ENCODE measurements at places on chromosomes 3 and 15.

- no peak for DNase-seq
Measured at GRCh38 chr15:100247228-100248225, 94.2 kb downstream of the ADAMTS17 start.

GRCh38 chr15:30675126-30675525, 49.2 kb downstream of the ARHGAP11B start:
- DNase-seq = no peak

DNA sequence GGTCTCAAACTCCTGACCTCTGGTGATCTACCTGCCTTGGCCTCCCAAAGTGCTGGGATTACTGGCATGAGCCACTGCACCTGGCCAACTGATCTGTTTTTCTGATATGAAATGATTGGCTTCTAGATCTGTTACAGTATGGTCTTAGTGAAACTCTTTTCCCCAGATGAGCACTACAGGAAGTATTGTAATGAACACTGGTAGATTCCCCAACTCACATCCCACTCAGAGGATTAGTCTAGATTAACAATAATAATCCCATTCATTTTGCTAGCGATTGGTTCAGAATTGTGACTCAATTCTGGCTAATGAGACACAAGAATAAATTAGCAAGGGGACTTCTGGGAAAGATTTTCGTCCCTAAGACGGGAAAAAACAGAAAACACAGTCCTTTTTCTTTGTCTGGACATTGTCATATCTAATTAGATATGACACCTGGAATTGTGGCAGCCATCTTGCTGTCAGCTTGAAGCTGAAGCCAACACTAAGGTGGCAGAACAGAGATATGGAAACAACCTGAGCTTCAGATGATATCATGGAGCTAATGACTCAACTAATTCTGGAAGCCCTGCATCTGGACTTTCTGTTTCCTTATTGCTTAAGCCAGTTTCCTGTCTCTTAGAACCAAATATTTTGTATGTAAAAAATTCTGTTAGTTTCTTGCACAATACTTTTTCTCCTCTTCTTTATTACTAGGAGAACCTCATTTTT, 17.4 kb upstream of the NPTN start:
- no peak for DNase-seq

GRCh38 chr3:193560870-193561269, 6.2 kb upstream of the ATP13A4 start:
- no peak for DNase-seq

- DNase-seq = no peak
Measured at GRCh38 chr15:73946795-73947370, 20.6 kb downstream of the LOXL1 start.

DNA sequence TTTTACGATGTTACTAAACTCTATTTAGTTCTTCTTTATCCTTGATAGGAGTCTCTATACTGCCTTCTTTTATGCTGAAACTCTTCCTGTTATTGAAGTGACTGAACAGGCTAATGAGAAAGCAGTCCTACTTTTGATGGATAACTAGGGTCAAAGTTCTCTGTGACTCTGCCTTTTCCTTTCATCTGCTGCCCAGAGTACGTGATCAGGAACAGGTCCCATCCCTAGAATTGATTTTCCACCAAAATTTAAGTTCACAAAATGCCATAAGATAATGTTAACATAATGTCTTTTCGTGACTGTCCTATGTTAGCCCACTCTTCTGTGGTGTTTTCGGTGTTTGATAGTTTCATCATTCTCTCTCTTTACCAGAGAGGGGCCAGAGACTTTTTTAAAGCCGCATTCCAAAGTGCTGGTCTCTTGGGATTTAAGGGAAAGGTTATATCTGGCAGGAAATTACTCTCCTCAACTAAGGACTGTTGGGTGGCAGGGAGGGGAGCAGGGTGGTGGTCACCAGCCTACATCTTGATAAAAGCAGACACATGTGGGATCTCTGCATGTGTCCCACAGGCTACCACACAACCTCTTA, 50.3 kb upstream of the PLXND1 start:
- no peak for DNase-seq

- DNase-seq = no peak
Measured at GRCh38 chr3:69658514-69659140, 80.6 kb upstream of the MITF start.

- DNase-seq = no peak
Measured at GRCh38 chr15:91473894-91474545, 374.0 kb downstream of the SV2B start.

- DNase-seq = no peak
Measured at GRCh38 chr3:13877911-13878280, 2.0 kb downstream of the WNT7A start.

GRCh38 chr3:129016720-129017483, 15.8 kb downstream of the EFCC1 start:
- no peak for DNase-seq

- DNase-seq = no peak
Measured at GRCh38 chr3:107634099-107634489, 111.3 kb downstream of the BBX start.

DNA sequence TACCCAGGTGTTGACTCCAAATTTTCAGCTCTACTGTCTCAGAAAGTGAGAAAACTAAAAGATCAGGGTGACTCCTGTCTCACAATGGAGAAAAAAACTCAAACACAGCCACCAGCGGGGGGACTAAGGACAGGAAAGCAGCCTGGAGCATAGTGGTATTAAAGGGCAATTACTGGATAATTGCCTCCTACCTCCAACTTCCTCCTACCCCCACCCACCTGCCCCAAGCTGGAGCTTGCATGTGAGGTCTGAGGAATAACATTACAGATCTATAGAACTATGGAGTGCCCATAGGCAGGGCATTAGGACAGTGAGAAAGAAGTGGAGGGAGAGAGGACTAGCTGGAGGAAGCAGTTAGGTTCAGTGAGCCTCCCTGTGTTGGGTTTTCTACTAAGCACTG, 2.7 kb upstream of the PCCB start:
- DNase-seq = no peak

GRCh38 chr3:37715358-37715757, 146.3 kb upstream of the CTDSPL start:
- DNase-seq = no peak
